ENCODE measurements at places on chromosomes 3 and 15.

- DNase-seq: no peak
Observed at GRCh38 chr15:83970295-83970890, 265.2 kb upstream of the GOLGA6L4 start.

- no peak for DNase-seq
Observed at GRCh38 chr3:138349926-138350665, 1.7 kb downstream of the MRAS start.

DNA sequence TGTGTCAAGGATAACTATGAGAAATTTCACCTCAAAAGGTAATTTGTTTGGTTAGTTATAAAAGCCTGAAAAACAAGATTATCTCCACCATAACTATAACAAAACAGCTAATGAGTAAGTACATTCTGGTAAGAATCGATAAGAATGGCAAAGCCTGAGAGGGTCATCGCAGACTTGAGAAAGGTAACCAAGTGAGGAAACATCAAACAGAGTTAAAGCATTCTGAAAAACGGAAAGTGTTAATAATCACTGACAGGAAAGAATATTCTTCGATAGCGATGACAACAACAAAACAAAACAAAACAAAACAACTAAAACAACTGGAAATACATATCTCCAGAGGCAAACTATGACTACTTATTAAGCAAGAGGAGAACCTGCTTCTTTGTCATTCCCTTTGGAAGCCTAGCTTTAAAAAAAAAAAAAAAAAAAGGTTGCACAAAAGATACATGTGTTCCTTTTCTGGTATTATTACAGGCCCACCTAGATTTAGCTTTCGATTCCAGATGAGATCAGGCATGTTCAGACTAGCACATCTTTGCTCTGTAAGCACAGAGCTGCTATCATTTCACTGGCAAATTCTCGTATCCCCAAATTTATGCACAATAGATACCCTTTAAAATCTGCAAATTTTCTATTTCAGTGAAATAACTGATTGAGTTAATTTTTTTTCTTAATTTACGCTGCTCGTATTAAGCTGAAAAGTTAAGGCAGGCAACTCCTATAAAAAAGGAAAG, 155.6 kb downstream of the TIGIT start:
- DNase-seq: no peak

DNA sequence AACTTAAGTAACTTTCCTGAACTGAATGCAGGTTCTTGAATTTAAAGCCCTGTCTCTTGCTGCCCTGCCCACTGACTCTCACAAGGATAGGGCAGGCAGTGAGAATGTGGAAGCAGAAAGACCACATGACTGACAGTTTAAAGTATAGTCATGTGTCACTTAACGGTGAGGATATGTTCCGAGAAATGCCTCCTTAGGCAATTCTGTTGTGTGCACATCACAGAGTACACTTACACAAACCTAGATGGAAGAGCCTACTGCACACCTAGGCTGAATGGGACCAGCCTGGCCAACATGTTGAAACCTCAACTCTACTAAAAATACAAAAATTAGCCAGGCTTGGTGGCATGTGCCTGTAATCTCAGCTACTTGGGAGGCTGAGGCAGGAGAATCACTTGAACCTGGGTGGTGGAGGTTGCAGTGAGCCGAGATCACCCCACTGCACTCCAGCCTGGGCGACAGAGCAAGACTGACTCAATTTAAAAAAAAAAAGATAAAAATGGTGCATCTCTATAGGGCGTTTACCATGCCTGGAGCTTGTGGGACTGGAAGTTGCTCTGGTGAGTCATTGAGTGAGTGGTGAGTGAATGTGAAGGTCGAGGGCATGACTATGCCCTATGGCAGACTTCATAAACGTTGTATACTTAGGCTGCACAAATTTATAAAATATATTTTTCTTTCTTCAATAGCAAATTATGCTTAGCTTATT, 18.9 kb upstream of the COPG1 start:
- DNase-seq: no peak

- DNase-seq: no peak
Observed at GRCh38 chr15:57797110-57797509, 90.6 kb downstream of the POLR2M start.

- no peak for DNase-seq
Observed at GRCh38 chr3:12797124-12797891, 828 bp downstream of the CAND2 start.
